ENCODE measurements at places on chromosomes 5 and 9. TPM values are rescaled to one million over a fixed set of nuclear protein-coding genes. Genes with fewer than 3 reads are reported as not detected.

Gene NSMF
- total RNA-seq: 36.7 TPM

Gene NIM1K
- 3.2 TPM for total RNA-seq

Gene ZNG1A
- 10.2 TPM for total RNA-seq

Gene GNA14
- 6.3 TPM for total RNA-seq

Gene GZMA
- not detected for total RNA-seq

Gene CDH9
- total RNA-seq: not detected

Gene SLC35D2
- 13.3 TPM for total RNA-seq

Gene TRPM3
- total RNA-seq: 4.5 TPM

Gene ADAMTS2
- total RNA-seq: 32.5 TPM

Gene DAB2IP
- total RNA-seq: 33.3 TPM

Gene OTP
- not detected for total RNA-seq

Gene FAM219A
- total RNA-seq: 12.5 TPM
